ENCODE measurements at places on chromosomes 13 and 19.

GRCh38 chr13:41565216-41565615, 107.9 kb downstream of the RGCC start:
- DNase-seq = peak; percentile 73

GRCh38 chr19:11887611-11888531, at the start of gene ZNF69:
Gene ZNF69 (plus strand): TSS chr19:11887782. CDS start chr19:11887924, 142 bp downstream.
- DNase-seq = peak; percentile 90

GRCh38 chr19:17883627-17884410, 12.1 kb downstream of the SLC5A5 start:
- no peak for DNase-seq

- no peak for DNase-seq
These were observed at the start of gene GIPC3 for GRCh38 chr19:3585301-3586126. Gene GIPC3 (plus strand): TSS chr19:3585478. CDS start chr19:3585598, 120 bp downstream.

DNA sequence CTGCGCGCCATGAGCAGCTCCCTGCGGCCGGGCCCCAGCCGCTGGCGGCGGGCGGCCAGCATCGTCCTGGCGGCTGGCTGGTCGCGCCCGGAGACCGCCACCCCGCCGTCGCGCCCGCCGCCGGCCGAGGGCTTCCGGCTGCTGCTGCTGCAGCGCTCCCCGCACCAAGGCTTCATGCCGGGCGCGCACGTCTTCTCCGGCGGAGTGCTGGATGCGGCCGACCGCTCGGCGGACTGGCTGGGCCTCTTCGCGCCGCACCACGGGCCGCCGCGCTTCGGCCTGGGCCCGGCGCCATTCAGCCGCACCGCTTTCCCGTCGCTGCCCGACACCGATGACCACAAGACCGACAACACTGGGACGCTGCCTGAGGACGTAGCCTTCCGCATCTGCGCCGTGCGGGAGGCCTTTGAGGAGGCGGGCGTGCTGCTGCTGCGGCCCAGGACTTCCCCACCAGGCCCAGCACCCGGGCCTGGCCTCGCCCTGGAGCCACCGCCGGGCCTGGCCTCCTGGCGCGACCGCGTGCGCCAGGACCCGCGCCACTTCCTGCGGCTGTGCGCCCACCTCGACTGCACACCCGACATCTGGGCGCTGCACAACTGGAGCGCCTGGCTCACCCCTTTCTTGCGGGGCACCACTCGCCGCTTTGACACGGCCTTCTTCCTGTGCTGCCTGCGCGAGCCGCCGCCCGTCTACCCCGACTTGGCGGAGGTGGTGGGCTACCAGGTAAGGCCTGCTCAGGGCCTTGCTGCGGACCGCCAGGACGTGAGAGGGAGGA, 518 bp downstream of the NUDT19 start:
- peak; percentile 78 for DNase-seq

- DNase-seq = no peak
These were observed 24.1 kb downstream of the LHFPL6 start for GRCh38 chr13:39578821-39579291.

DNA sequence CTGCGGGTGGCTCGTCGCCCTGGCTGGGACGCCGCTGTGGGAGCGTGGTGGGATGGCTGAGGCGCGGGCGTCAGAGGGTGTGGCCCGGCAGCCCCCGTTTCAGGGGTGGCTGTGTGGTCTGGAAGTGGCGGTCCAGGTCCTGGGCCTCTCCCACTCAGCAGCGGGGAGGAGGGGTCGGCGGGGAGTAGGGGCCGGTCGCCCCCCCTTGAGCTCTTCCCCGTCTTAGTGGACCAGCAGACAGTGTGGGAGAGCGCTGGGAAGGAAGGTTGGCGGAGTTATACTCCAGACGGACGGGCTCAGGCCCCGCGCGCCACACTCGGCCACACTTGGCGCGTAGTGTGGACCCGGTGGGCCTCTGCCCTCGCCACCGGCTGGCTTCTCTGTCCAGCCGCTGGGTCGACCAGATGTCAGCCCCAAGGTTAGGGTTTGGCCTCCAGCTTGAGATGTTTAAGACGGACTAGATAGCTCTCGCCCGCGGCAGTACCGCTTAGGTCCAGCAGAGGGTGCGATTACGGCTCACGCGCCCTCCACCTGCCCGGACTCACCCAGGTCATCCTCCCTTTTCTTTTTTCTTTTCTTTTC, 21.7 kb upstream of the ZNF429 start:
- DNase-seq = peak; percentile 11

- DNase-seq = no peak
These were observed 52.0 kb downstream of the DIAPH3 start for GRCh38 chr13:60111691-60112090.

- peak; percentile 17 for DNase-seq
These were observed 71.9 kb downstream of the FLT1 start for GRCh38 chr13:28423010-28423409.

GRCh38 chr13:92379371-92379770, 847.2 kb upstream of the GPC6 start:
- DNase-seq = no peak

- DNase-seq = no peak
These were observed 266.8 kb downstream of the PCDH20 start for GRCh38 chr13:61148691-61149315.

GRCh38 chr13:96796091-96796633, 198.1 kb downstream of the OXGR1 start:
- no peak for DNase-seq

DNA sequence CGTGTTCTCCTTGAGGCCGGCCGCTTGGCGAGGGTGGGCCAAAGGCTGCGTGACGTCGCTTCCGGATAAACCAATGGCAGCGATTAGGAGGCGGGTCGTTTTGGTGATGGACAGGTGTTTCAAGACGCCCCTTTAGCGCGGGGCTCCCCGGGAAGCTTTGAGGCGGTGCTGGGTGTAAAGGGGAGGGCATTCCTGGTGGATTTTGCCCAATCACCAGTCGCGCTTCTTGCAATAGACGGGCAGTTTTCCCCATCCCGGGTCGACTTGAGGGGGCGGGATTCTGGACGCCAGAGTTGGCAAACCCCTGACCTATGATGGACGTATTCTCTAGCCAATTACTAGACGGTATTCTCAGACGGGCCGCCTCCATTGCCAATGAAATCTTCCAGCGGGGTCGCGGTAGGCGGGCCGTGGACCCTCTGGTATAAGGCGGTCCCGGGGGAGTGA, 264 bp upstream of the PRMT1 start:
- DNase-seq = peak; percentile 100
